GM12864 (cell line): ENCODE measurements at places on chromosomes 16 and 17.

DNA sequence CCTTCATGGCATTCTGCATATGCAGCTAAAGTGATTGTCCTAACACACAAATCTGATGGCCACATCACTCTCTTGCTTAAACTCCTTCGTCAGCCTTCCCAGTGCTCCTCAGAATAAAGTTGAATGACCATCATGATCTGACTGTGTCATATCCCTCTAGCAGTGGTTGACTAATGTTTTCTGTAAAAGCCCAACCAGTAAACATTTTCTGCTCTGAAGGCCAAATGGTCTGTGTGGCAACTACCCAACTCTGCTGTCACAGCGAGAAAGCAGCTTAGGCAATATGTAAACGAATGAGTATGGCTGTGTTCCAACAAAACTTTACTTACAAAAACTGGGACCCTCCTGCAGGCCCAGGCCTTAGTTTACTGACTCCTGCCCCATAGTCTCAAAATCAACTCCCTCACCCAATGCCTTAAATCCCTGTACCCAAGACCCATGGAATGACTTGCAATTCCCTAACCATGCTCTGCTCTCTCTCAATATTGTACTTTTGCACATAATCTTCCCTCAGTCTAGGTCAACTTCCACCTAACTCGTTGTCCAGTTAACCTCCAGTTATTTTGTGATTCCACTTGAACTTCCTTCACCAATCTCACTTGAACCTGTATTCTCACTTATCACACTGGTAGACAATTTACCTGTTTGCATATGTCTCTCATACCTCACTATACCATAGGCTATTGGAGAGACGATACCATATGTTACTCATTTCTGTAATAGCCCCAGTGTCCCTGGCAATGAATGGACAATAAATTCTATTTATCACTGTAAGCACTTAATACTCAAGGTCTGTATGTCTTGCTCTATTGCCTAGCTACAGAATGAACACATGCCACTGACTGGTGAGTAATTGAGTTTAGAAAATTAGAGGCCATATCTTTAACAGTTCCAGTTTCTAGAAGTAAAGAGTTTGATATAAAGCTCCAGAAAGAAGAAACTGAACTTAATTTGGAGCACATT lies 29.1 kb downstream of the TMEM100 start:
- no peak for DNase-seq

- no peak for DNase-seq
Measured at GRCh38 chr16:83400234-83400633, 407.5 kb upstream of the HSBP1 start.

DNA sequence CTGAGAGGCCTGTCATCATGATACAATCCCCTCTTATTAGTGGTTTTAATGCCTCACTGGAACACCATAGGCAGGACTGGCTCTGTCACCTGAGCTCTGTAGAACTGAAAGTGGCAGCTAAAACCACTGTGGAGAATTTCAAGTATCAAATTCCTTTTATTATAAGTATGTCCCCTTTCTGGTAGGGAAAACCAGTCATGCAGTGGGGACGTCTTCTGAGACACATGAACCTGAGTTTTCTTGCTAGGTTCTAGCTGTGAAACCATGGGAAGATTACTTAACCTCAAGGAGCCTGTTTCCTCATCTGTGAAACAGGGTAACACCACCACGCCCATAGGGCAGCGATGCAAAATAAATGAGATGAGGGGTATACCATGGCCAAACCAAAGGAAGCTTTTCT lies 4.7 kb downstream of the VAC14 start:
- no peak for DNase-seq

- DNase-seq: no peak
Measured at GRCh38 chr17:66855204-66855603, 20.3 kb downstream of the CACNG5 start.

- no peak for DNase-seq
Measured at GRCh38 chr16:9334103-9334502, 242.7 kb downstream of the HAPSTR1 start.
